ENCODE measurements at places on chromosomes 12 and 14. TPM values are rescaled to one million over a fixed set of nuclear protein-coding genes. Genes with fewer than 3 reads are reported as not detected.

DNA sequence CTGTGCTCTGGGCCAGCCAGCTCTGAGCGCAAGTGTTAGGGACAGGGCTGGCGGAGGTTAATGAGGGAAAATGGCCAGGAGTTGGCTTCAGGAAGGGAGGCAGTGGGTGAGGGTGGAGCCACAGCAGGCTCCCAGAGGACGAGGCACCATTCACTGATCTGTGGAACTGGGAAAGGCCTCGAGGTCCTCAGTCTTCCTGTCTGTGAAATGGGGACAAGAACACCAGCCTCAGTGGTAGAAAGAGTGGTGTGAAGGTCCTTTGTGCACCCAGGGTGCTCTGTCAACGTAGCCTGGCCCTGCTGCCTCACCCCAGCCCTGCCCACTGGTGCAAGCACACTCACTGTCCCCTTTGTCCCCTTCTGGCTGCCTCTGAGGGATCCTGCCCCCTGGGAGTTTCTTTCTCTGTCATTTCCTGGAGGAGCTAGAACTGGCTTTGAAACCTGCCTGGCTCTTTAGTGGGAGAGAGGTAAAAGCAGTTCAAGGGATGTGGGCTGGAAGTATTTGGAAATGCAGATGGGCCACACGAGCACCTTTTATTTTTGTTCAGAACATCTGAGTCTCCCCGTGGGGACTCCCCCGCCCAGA lies 25.0 kb downstream of the SYNDIG1L start:
- H3K4me1 ChIP-seq = peaks cover 16% of the 10 kb centered on the region
- H3K4me3 ChIP-seq = no peak overlapping the region
- H3K27me3 ChIP-seq = peaks cover 19% of the 10 kb centered on the region
- peak overlapping the region; percentile 54 for H3K27ac ChIP-seq
- DNase-seq = no peak

GRCh38 chr14:72731252-72732020 lies 162.5 kb downstream of the DPF3 start:
- H3K36me3 ChIP-seq = no peaks in the 10 kb centered on the region
- H3K27me3 ChIP-seq = peaks cover 26% of the 10 kb centered on the region
- DNase-seq = no peak
- H3K27ac ChIP-seq = no peak overlapping the region
- H3K4me1 ChIP-seq = no peaks in the 10 kb centered on the region

DNA sequence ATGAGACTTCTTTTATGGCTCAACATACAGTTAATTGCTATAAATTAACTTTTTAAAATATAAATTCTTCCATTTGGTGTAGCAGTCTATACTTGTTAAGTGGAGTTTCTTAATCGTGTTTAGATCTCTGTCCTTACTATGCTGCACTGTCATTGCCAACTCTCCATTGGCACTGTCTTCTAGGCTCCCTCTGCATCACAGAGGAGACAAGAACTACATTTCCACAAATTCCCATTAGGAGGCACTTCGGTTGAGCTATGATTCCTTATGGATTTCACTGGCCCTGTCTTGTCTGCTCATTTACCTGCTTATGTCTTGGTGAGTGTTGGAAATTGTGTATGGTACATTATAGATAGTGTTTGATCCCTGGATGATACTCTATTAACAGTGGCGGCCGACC lies 630.9 kb upstream of the ATXN7L3B start:
- H3K36me3 ChIP-seq = no peaks in the 10 kb centered on the region
- H3K27ac ChIP-seq = no peak overlapping the region
- H3K4me1 ChIP-seq = no peaks in the 10 kb centered on the region
- no peak overlapping the region for H3K4me3 ChIP-seq

DNA sequence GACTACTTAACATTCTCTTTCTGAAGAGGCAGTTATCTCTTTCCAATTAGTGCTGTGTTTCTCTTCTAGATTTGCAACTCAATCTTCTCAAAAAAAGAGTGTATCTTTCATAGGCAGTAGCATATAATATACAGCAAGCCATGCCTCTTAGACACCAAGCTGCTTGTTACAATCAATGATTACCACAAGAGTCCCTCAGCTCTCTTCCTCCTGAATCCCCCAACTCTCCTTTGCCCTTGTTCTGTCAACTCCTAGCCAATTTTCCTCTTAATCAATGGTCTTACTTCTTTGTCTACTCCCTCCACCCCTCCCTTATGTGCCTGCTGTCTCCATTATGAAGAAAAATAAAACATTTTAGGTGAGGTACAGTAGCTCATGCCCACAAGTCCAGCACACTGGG lies 2.6 kb downstream of the TMTC1 start:
- no peaks in the 10 kb centered on the region for H3K36me3 ChIP-seq
- peaks cover 16% of the 10 kb centered on the region for H3K4me1 ChIP-seq
- H3K4me3 ChIP-seq = no peak overlapping the region
- H3K27me3 ChIP-seq = peaks cover 37% of the 10 kb centered on the region
- DNase-seq = no peak

- H3K4me1 ChIP-seq = no peaks in the 10 kb centered on the region
- DNase-seq = no peak
- H3K27me3 ChIP-seq = no peaks in the 10 kb centered on the region
- no peak overlapping the region for H3K27ac ChIP-seq
Observed at GRCh38 chr12:127107744-127108143, 1159.2 kb upstream of the TMEM132C start.

DNA sequence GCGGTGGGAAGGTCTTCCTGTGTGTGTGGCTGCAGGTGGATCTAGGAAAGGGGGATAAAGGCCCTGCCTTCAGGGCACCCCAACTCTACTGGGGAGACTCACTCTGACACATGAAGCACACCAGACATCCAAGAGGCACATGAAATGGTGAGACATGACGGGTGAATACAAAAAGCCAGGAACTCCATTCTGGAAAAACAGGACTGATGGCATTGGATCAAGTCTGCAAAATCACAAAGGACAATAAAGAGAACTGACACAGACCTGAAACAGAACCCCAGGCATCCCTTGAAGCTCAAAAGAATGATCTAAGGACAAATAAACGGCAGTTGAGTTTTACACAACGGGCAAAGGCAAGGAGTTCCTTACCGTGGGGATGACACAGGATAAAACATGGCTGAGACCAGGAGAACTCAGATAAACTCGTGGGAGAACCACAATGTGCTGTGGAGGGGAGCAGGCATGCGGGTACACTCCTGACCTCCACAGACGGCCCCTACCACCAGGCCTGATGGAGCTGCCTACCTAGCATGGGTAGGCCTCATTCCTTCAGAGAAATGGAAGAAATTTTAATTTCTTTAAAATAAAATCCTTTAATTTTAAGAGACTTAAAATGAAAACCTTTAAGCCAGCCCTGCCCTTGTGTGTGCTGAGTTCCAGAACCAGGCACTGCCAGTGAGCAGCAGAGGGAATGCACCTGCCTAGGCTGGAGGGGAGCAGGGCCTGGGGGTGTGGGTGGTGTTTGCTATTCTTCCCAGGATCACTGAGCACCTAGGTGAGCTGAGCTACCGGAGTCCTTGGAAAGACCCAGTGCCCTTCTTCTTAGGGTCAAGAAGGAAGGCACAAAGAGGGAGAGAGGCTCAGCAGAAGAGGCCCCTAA lies 100.1 kb downstream of the SINHCAF start:
- no peaks in the 10 kb centered on the region for H3K4me1 ChIP-seq
- no peak for DNase-seq
- H3K36me3 ChIP-seq = no peaks in the 10 kb centered on the region
- H3K4me3 ChIP-seq = no peak overlapping the region
- no peaks in the 10 kb centered on the region for H3K27me3 ChIP-seq

The RFLNA gene
- total RNA-seq = not detected

The METTL17 gene
- 93.7 TPM for total RNA-seq

DNA sequence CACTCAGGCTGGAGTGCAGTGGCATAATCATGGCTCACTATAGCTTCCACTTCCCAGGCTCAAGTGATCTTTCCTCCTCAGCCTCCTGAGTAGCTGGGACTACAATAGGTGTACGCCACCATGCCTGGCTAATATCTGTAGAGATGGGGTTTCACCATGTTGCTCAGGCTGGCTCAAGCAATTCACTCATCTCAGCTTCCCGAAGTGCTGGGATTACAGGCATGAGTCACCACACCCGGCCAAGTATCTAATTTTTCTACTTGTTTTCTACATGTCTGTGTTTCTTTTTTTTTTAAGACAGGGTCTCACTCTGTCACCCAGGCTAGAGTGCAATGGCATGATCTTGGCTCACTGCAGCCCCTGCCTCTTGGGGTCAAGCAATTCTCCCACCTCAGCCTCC lies 119.7 kb upstream of the MED13L start:
- H3K4me1 ChIP-seq = no peaks in the 10 kb centered on the region
- H3K36me3 ChIP-seq = no peaks in the 10 kb centered on the region
- no peak overlapping the region for H3K27ac ChIP-seq
- H3K4me3 ChIP-seq = no peak overlapping the region
- H3K27me3 ChIP-seq = peaks cover 13% of the 10 kb centered on the region
- DNase-seq = no peak

The PTGDR gene
- total RNA-seq = 0.07 TPM

GRCh38 chr14:65173973-65174693 lies 71.8 kb upstream of the MAX start:
- peaks cover 20% of the 10 kb centered on the region for H3K4me1 ChIP-seq
- H3K4me3 ChIP-seq = no peak overlapping the region
- peaks cover 2% of the 10 kb centered on the region for H3K27me3 ChIP-seq
- H3K36me3 ChIP-seq = no peaks in the 10 kb centered on the region
- no peak overlapping the region for H3K27ac ChIP-seq

The NAV3 gene
- total RNA-seq = not detected

- H3K27ac ChIP-seq = no peak overlapping the region
- DNase-seq = no peak
- no peak overlapping the region for H3K4me3 ChIP-seq
- H3K4me1 ChIP-seq = no peaks in the 10 kb centered on the region
Observed at GRCh38 chr14:87491816-87492215, 501.2 kb downstream of the GALC start.

DNA sequence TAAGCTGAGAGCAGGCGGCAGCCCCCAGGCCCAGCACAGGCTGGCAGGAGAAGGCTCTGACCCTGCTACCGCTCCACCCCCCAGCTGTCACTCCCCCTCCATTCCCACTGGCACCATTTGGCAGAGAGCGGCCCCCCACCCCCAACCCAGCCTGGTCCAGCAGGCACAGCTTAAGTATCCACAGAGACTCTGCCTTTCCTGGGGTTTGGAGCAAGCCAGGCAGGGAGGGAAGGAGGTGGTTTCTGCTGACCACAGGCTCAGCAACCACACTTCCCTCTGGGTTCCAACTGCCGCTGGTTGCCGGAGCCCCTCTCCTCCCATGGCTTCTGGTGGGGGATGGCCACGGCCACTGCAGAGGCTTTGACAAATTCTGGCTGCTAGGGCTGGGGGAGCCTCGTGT lies 30.5 kb upstream of the CCND2 start:
- no peak for DNase-seq
- peaks cover 1% of the 10 kb centered on the region for H3K27me3 ChIP-seq
- peaks cover 13% of the 10 kb centered on the region for H3K36me3 ChIP-seq

The TAS2R50 gene
- 1.0 TPM for total RNA-seq

The PXMP2 gene
- total RNA-seq = 19.1 TPM

- no peak for DNase-seq
- H3K27me3 ChIP-seq = peaks cover 16% of the 10 kb centered on the region
- no peak overlapping the region for H3K4me3 ChIP-seq
- no peaks in the 10 kb centered on the region for H3K4me1 ChIP-seq
Observed at GRCh38 chr12:130948136-130948535, 5.6 kb upstream of the ADGRD1 start.

GRCh38 chr12:83388551-83388950 lies 701.8 kb downstream of the TMTC2 start:
- no peaks in the 10 kb centered on the region for H3K27me3 ChIP-seq
- DNase-seq = no peak
- H3K4me1 ChIP-seq = peaks cover 3% of the 10 kb centered on the region
- no peaks in the 10 kb centered on the region for H3K36me3 ChIP-seq

DNA sequence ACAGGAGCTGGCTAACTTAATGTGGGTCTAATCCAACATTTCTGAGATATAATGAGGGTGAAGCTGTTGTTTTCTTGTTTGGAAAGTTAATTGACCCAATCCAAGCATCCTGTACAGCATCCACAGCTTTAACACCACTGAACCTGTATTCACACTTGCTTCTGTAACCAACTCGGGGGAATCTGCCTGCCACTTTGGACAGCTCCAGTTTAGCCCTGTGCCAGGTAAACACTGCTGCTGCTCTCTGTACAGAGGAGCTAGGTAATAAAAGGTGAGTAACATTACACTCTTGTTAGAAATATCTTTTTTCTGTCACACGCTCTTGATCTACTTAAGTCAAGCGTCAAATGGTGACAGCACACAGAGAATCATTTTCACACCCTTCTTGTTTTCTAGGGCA lies 700 bp downstream of the OR11G2 start:
- no peaks in the 10 kb centered on the region for H3K36me3 ChIP-seq
- no peaks in the 10 kb centered on the region for H3K4me1 ChIP-seq
- H3K27me3 ChIP-seq = peaks cover 2% of the 10 kb centered on the region
- H3K27ac ChIP-seq = no peak overlapping the region
- H3K4me3 ChIP-seq = no peak overlapping the region
- DNase-seq = no peak

GRCh38 chr12:131116468-131117117 lies 162.9 kb downstream of the ADGRD1 start:
- no peak overlapping the region for H3K4me3 ChIP-seq
- DNase-seq = no peak
- H3K36me3 ChIP-seq = no peaks in the 10 kb centered on the region

- H3K27me3 ChIP-seq = peaks cover 23% of the 10 kb centered on the region
- H3K36me3 ChIP-seq = no peaks in the 10 kb centered on the region
- no peak overlapping the region for H3K4me3 ChIP-seq
- H3K4me1 ChIP-seq = no peaks in the 10 kb centered on the region
- DNase-seq = no peak
- H3K27ac ChIP-seq = no peak overlapping the region
Observed at GRCh38 chr14:95597784-95598211, 62.9 kb downstream of the GLRX5 start.

The SDSL gene
- 0.46 TPM for total RNA-seq

The TAS2R9 gene
- total RNA-seq = not detected

GRCh38 chr12:46110223-46110611 lies 119.8 kb upstream of the SCAF11 start:
- peaks cover 7% of the 10 kb centered on the region for H3K27me3 ChIP-seq
- no peak overlapping the region for H3K4me3 ChIP-seq
- DNase-seq = no peak
- H3K4me1 ChIP-seq = no peaks in the 10 kb centered on the region
- no peaks in the 10 kb centered on the region for H3K36me3 ChIP-seq

GRCh38 chr12:28536088-28536487 lies 345.8 kb downstream of the CCDC91 start:
- no peak overlapping the region for H3K4me3 ChIP-seq
- DNase-seq = no peak
- H3K36me3 ChIP-seq = no peaks in the 10 kb centered on the region
- H3K27ac ChIP-seq = peak overlapping the region; percentile 63
- H3K27me3 ChIP-seq = no peaks in the 10 kb centered on the region
- peaks cover 10% of the 10 kb centered on the region for H3K4me1 ChIP-seq

The COQ5 gene
- total RNA-seq = 29.3 TPM

GRCh38 chr14:50122291-50122690 lies 5.9 kb upstream of the VCPKMT start:
- peaks cover 30% of the 10 kb centered on the region for H3K36me3 ChIP-seq
- peaks cover 7% of the 10 kb centered on the region for H3K4me1 ChIP-seq
- no peak for DNase-seq
- H3K27me3 ChIP-seq = no peaks in the 10 kb centered on the region
- no peak overlapping the region for H3K4me3 ChIP-seq

- H3K27ac ChIP-seq = no peak overlapping the region
- H3K4me1 ChIP-seq = peaks cover 11% of the 10 kb centered on the region
- DNase-seq = no peak
- H3K27me3 ChIP-seq = no peaks in the 10 kb centered on the region
- peaks cover 33% of the 10 kb centered on the region for H3K36me3 ChIP-seq
Observed at GRCh38 chr12:26551385-26551784, 281.6 kb downstream of the ITPR2 start.

- H3K4me1 ChIP-seq = peaks cover 66% of the 10 kb centered on the region
- no peak for DNase-seq
- no peaks in the 10 kb centered on the region for H3K27me3 ChIP-seq
- H3K36me3 ChIP-seq = peaks cover 38% of the 10 kb centered on the region
- H3K4me3 ChIP-seq = no peak overlapping the region
Observed at GRCh38 chr12:92058664-92059063, 87.0 kb downstream of the BTG1 start.

Measured in activated T-helper 2 cell treated with anti-CD3 and anti-CD28 coated beads, Interferon-gamma antibody, Interleukin-2, Interleukin-4, amounts not matched to agents 10 μg/mL and 5 μg/mL and 100 μg/mL, durations not matched to agents 14 hours and 24 hours and 36 hours (primary cell).